Activated CD8-positive, alpha-beta memory T cell treated with anti-CD3 and anti-CD28 coated beads, Interleukin-2, amount 50 U/mL, for 48 hours (primary cell): ENCODE measurements at places on chromosomes 11 and 22.

- no peak for DNase-seq
Observed at GRCh38 chr22:50436841-50437341, 37.9 kb downstream of the SBF1 start.

DNA sequence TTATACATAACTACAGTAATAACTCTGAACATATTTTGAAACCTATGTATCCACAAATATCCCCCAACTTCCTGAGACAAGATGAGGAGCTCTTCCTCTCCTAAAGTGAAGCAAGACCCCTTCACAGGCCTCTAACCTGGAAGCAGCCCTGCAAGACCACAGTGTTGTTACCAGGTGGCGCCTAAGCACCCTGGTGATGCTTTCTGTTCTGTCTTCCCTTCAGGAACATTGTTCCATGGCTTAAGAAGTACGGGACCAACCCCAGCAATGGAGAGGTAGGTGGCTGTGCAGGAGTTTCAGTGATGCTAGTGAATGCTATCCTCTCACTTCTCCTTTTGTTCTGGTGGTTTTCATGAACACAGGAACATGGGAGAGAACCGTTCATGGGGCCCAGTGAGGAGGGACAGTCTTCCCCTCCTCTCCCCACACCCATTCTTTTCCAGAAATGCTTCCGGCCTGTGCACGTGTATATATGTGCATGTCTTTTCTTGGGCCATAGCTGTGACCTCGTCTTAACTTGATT, 6.4 kb downstream of the PPIL2 start:
- no peak for DNase-seq

GRCh38 chr11:71213696-71214552, 38.5 kb downstream of the SHANK2 start:
- no peak for DNase-seq

GRCh38 chr11:12448131-12448939, 71.0 kb downstream of the PARVA start:
- DNase-seq, result no peak
